ENCODE measurements at places on chromosomes 3 and 15. TPM values are rescaled to one million over a fixed set of nuclear protein-coding genes. Genes with fewer than 3 reads are reported as not detected.
A peak's percentile ranks its signal among the peaks of the same experiment; 100 is the strongest.

- DNase-seq, result no peak
Observed at GRCh38 chr3:98328933-98329332, 24.7 kb upstream of the OR5K4 start.

DNA sequence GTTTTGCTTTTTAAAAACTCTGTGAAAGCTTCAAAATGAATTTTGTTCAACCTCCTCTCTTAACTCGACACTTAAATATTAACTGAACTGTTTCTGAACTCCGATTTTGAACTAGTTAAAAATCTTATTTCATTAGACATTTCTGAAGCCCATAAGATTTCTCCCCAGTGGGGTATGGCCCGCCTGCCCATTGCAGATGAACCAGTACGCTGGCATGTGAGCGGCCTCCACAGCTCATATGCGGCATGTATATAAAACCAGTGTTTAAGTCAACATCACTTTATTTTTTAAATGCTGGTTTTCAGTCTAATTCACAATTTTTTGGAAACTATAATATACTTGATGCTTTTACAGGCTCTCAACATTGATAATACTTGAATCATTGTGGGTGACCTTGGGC lies 50.2 kb downstream of the CPN2 start:
- no peak for DNase-seq

GRCh38 chr15:55387027-55387426 lies 21.1 kb downstream of the CCPG1 start:
- DNase-seq, result no peak

TXNRD3 gene
- polyA plus RNA-seq, result 3.9 TPM

DNA sequence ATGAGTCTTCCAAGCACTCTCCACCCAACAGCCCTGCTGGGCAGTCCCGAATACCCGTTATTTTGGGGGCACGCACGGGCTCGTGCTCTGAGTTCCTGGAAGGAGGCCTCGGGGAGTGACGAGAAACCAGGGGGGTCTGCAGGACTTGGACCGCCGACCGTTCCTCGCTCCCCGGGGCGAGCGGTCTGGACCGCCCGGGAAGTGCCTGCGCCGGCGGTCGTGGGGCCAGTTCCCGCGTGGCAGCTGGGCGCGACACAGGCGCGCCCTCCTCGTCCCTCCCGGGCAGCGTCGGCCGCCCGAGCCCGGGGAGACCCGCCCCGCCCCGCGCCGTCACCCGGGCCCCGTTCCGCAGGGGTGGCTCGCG lies 387 bp downstream of the GNB4 start:
- DNase-seq, result peak; percentile 23

GRCh38 chr15:99994849-99995248 lies 261.6 kb upstream of the LYSMD4 start:
- no peak for DNase-seq

TRH gene
- not detected for polyA plus RNA-seq

DNA sequence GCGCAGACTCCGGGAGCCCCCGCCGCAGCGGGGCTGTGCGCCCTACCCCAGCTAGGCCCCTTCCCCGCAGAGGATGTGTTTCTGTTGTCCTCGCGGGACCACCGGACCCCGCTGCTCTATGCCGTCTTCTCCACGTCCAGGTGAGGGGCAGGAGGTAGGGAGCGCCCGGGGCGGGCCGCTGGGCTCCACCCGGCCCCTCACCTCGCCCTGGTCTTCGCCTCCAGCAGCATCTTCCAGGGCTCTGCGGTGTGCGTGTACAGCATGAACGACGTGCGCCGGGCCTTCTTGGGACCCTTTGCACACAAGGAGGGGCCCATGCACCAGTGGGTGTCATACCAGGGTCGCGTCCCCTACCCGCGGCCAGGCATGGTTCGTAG lies 4.7 kb downstream of the SEMA3B start:
- DNase-seq, result no peak

GRCh38 chr3:105691053-105691452 lies 177.8 kb downstream of the CBLB start:
- DNase-seq, result peak; percentile 6

UBE2E2 gene
- 35.2 TPM for polyA plus RNA-seq

- no peak for DNase-seq
Observed at GRCh38 chr3:107142786-107143575, 234.3 kb upstream of the CCDC54 start.

DNA sequence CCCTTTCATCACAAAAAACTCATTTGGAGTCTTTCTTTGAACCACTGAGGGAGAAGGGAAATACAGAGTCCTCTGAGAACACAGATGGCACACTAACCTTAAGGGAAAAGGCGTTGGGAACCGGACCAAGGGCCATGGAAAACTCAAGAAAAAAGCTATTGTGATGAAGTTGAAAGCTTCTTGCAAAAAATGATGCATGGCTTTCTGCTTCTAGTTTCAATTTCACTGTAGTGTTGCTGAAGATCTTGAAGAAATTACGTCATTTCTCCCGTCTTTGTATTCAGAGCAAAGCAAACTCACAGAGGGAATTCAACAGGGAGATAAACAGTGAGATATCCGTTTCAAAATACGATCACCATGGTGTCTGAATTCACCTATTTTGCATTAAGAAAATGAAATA lies 642.3 kb upstream of the ADAMTS9 start:
- peak; percentile 34 for DNase-seq

DNA sequence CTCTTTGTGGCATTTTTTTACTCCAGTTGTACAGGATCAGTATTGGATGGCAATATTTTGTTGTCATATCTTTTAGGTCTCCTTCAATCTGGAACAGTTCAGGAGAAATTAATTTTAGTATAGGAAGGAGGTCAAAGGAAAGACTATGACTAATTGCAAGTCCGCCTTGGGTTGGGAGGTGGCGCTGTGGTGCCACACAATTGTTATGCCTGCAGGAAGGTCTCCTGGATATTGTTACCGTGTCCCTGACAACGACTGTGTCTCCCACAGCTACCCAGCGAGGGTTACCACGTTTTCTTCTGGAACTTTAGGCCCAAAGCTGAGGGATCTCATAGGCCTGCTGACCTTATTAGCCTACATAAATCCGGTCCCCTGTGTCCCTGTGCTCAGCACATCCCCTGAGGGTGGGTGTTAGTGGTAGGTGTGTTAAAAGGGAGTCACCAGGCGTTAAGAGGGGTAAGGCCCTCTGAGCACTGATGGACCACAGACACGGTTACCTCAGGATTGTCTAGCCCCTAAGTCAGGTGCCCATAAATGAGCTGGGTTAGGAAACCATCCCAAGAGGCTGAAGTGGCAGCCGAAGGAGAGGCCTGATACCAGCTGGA lies 31.5 kb downstream of the KCNAB1 start:
- DNase-seq, result peak; percentile 69

DNA sequence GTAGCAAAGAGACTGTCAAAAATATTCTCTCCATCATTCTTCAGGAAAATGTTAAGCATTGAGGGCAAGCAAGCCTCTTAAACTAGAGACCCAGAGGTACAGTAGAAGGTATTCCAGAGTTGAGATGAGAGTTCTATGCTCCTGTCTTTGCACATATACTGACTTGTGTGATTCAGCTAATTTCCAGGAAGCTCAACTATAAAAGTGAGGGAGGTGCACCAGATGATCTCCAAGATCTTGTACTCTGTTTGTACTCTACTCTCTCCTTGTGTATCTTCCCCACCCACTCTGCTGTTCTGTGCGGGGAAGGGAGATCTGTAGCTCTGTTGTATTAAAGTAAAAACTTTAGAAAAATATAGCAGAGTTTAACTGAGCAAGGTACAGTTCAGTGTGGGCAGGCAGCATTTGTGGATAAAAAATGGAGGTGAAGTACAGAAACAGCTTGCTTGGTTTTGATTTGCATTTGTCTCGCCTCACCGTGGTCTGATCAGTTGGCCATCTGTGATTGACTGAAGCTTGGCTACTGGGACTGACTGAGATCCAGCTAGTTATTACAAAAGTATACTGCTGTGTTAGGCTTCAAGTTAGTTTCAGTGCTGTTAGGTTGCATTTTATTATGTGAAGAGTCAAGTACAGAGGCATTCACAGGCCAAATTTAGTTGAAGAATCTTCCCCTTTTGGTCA lies 463.1 kb upstream of the GOLIM4 start:
- DNase-seq, result no peak

DNA sequence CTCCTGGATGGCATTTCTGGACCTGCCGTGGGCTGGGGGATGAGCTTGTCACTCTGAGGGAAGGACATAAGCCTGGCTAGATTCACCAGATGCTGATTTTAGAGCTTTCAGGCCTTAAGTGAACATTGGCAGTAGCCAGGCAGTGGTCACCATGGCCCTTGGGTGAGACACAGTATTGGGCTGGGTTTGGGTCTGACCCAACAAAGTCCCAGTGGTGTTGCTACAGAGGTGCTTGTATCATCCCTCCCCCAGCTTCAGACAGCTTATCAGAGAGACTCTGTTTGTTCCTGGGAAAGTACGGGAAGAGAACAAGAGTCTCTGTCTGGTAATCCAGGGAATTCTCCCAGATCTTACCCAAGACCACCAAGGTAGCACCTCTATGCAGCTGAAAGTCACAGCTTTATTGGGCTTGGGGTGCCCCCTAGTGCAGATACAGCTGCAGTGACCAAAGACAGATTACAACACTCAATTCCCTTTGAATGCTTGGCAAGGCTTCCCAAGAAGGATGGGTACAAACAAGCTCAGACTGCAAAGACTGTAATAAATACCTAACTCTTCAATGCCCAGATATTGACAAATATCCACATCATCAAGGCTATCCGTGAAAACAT lies 9.8 kb upstream of the RUVBL1 start:
- DNase-seq, result peak; percentile 70

DNA sequence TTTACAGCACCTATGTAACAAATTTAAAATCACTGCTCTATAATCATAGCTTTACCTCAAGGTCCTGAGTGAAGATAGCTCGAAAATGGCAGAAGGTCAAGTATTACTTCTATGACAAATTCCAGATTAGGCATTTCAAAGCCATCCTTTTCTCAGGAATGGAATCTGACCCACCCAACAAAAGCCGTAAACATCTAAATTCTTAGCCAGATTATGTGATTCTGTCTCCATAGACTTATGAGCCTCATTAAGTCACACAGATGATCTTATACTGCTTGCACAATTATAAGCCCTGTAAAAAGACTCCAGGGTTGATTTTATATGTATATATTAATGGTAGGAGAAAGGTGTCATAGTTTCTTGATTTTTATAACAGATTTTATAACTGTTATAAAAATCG lies 56.9 kb downstream of the CEP152 start:
- DNase-seq, result no peak

HRG gene
- polyA plus RNA-seq, result not detected

- no peak for DNase-seq
Observed at GRCh38 chr15:36347272-36347858, 232.1 kb upstream of the CDIN1 start.

DNA sequence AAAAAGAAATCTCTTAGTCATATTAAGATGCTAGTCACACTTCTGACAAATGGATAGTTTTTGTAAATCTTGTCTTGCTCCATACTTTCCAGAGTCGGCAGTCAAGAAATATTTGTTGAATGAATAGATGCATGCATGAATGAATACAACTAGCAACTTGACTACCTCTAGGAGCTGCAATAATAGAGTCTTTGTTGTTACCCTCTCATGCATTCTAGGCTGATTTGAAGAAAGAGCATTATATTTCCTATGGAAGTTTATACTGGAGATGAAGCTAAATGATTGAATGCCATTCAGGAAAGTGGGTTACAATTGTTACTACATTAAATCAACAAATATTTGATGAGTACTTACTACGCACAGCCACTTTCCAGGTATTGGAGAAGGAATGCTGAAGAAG lies 18.1 kb upstream of the TRAT1 start:
- no peak for DNase-seq

DNA sequence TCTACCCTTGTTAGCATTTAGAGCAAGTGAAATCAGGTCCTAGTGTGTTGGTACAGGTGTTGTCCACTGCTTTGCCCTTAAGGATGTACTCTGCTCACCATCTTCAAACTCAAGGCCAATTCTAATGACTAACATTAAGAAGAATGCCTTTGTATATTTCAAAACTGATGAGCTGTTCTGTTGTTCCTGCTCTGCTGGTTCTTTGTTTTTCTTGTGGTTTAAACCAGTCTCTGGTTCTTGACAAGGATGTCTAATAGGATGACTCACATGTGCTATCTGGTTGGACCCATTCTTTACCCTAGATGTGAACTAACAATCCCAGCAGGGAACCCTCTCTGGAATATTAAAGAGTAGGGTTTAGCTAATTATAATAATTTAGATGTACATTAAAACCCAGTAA lies 17.3 kb downstream of the ABHD5 start:
- peak; percentile 96 for DNase-seq

THBS1 gene
- 1,711 TPM for polyA plus RNA-seq

DNA sequence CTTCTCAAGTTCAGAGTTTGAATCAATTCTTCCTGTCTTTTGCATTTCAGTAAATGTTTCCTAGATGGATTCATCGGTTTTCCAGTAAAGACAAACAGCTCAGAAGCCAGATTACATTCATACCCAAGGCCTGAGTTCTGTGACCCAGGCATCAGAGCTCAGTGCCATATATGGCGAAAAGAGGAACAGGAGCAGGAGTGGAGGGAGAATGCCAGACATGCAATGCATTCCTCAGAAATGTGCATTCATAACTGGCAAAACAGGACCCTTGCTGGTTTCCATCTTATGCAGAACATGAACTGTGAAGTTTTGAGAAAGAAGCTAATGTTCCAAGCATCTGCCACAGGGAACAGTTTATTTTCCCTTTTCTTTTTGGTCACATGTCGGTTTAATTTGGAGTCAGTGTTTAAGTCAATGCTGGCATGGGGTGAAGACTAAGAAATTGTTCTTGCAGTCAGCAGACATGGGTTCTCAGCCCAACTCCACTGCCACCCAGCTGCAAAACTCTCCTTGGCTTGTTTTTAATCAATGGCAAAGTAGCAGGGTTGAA lies 116.5 kb downstream of the LPP start:
- peak; percentile 96 for DNase-seq
